ENCODE measurements at places on chromosomes 3 and 15. TPM values are rescaled to one million over a fixed set of nuclear protein-coding genes. Genes with fewer than 3 reads are reported as not detected.

GRCh38 chr3:75260-75659 is 121.3 kb upstream of the CHL1 start:
- no peaks in the 10 kb centered on the region for H3K27me3 ChIP-seq
- no peaks in the 10 kb centered on the region for H3K4me1 ChIP-seq
- no peak overlapping the region for H3K27ac ChIP-seq
- DNase-seq = no peak
- no peak overlapping the region for H3K4me3 ChIP-seq

- no peak overlapping the region for H3K4me3 ChIP-seq
- no peaks in the 10 kb centered on the region for H3K4me1 ChIP-seq
- peaks cover 15% of the 10 kb centered on the region for H3K36me3 ChIP-seq
- peaks cover 2% of the 10 kb centered on the region for H3K27me3 ChIP-seq
- DNase-seq = peak; percentile 66
- no peak overlapping the region for H3K27ac ChIP-seq
These were observed 54.4 kb upstream of the EHHADH start for GRCh38 chr3:185308126-185308754.

DNA sequence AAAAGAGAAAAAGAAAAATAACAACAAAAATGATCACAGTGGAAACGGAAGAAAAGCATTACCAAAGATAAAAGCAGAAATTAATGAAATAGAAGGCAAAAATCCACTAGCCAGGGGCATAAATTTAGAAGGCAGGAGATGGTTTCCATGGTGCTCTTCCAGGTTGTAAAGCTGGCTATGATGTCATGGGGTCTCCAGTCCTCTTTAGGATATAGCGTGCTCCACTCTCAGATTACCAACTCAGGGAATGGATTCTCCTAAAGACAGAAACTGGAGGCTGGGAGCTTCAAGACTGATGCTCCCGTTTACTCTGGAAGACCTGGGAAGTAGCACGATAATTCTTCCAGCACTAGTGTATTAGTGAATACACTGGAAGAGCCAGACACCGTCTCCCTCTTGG is 10.9 kb upstream of the ULK4 start:
- no peaks in the 10 kb centered on the region for H3K4me1 ChIP-seq
- no peak for DNase-seq
- no peaks in the 10 kb centered on the region for H3K36me3 ChIP-seq
- no peak overlapping the region for H3K27ac ChIP-seq
- H3K27me3 ChIP-seq = peaks cover 8% of the 10 kb centered on the region

DNA sequence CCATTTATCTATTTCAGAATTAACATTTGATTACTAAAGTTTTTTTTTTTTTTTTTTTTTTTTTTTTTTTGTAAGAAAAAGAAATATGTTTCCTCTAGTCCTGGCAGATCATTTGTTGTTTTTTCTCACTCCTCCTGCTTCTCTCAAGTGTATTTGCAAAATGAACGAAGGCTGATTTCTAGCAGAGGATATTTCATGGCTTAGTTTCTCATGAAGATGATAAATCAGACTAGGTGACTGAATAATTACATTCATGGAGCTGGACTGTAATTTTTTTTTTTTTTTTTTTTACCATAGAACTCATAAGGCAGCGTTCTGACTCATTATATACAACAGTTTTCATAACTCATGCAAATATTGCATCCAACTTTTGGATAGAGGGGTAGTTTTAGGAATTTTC is 332.5 kb upstream of the SEMA6D start:
- H3K27me3 ChIP-seq = no peaks in the 10 kb centered on the region
- no peak overlapping the region for H3K4me3 ChIP-seq
- H3K4me1 ChIP-seq = no peaks in the 10 kb centered on the region

GRCh38 chr15:88100181-88100580 is 156.4 kb downstream of the NTRK3 start:
- no peak overlapping the region for H3K4me3 ChIP-seq
- no peaks in the 10 kb centered on the region for H3K4me1 ChIP-seq
- H3K36me3 ChIP-seq = no peaks in the 10 kb centered on the region
- DNase-seq = no peak

GRCh38 chr3:71784201-71784913 is 591 bp downstream of the PROK2 start:
- H3K4me1 ChIP-seq = peaks cover 30% of the 10 kb centered on the region
- H3K36me3 ChIP-seq = no peaks in the 10 kb centered on the region
- H3K27ac ChIP-seq = no peak overlapping the region
- peaks cover 56% of the 10 kb centered on the region for H3K27me3 ChIP-seq
- H3K4me3 ChIP-seq = peak overlapping the region; percentile 49

DNA sequence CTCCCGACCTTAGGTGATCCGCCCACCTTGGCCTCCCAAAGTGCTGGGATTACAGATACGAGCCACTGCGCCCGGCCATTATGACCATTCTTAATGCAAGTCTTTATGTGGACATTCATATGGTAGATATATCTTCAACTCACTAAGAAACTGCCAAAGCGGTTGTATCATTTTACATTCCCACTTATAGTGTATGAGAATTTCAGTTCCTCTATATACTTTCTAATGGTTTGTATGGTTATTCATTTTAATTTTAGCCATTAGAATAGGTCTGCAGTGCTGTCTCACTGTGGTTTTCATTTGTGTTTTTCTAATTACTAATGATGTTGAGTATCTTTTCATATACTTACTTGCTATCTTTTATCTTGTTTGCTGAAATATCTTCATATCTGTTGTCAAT is 32.5 kb downstream of the TCF12 start:
- DNase-seq = no peak
- H3K36me3 ChIP-seq = peaks cover 32% of the 10 kb centered on the region
- H3K27me3 ChIP-seq = no peaks in the 10 kb centered on the region
- H3K4me1 ChIP-seq = no peaks in the 10 kb centered on the region

DNA sequence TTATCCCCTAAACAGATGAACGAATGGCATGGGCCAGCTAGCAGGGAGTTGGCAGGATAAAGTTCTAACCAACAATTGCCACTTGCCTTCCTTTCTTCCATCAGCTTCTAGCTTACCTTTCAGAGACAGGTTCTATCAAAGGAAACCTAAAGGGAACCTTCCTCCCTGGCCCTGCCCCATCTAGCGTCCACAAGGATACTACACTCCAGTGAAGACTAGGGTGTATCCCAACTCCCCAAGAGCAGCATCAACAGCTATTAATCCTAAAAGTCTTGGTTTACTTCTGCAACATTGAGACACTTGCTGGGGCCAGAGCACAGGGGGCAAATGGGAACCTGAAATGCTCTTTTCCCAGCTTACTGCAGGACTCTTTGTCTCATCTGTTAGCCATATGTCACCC is 37.0 kb upstream of the TMC3 start:
- H3K4me1 ChIP-seq = peaks cover 9% of the 10 kb centered on the region
- DNase-seq = no peak
- no peak overlapping the region for H3K27ac ChIP-seq
- H3K36me3 ChIP-seq = no peaks in the 10 kb centered on the region
- H3K27me3 ChIP-seq = peaks cover 19% of the 10 kb centered on the region

The GOLGA8S gene
- total RNA-seq = 0.92 TPM

DNA sequence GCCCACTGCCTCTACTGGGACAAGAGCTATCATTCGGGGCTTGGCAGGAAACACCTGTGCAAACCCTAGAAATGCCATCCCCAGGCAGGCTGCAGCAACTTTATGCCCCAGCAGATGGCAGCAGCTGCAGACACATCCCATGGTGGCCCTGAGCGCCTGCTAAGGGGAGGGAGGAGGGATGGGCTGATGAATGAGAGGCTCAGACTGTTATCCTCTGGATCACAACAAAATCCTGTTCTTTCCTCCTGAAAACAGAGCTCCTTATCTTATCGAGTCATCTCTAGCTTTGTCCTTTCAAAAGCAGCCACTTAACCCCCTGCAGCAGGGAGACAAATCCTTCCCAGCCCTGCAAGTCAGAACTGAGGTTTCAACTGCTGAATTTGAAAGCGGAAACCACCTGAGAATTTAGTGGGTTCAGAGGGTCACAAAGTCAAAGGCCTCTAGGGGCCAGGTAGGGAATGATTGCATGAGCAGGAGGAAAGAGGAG is 90.6 kb upstream of the PROK2 start:
- DNase-seq = peak; percentile 83
- H3K4me3 ChIP-seq = no peak overlapping the region
- peaks cover under 1% of the 10 kb centered on the region for H3K27me3 ChIP-seq
- no peaks in the 10 kb centered on the region for H3K36me3 ChIP-seq

GRCh38 chr3:51173518-51174271 is 211.4 kb upstream of the MANF start:
- H3K36me3 ChIP-seq = peaks cover 21% of the 10 kb centered on the region
- no peak for DNase-seq
- H3K4me3 ChIP-seq = no peak overlapping the region
- H3K4me1 ChIP-seq = peaks cover 5% of the 10 kb centered on the region

The SLC51A gene
- total RNA-seq = not detected

The TLR9 gene
- total RNA-seq = 0.52 TPM

The CELSR3 gene
- total RNA-seq = 20.2 TPM

- H3K27ac ChIP-seq = no peak overlapping the region
- no peaks in the 10 kb centered on the region for H3K27me3 ChIP-seq
- H3K4me3 ChIP-seq = no peak overlapping the region
- DNase-seq = no peak
These were observed 93.4 kb downstream of the THRB start for GRCh38 chr3:24401090-24401810.

DNA sequence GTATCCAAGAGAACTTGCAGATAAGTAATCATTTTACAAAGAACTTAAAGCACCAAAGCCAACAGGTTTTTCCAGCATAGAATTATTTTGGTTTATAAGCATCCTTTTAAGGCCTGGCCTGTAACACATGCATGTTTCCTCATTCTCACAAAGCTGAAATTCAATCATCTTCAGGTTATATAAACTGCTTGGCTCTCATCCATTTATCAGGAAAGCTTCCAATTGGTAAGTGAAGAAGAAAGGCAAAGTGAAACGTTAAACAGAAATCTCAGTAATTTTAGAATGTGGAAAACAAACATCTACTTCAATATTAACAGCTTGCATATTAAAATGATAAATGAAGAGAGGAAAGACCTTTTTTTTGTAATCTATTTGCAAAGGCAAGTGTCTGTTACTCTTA is 1.6 kb downstream of the SERP1 start:
- no peaks in the 10 kb centered on the region for H3K27me3 ChIP-seq
- peaks cover 49% of the 10 kb centered on the region for H3K36me3 ChIP-seq
- no peak for DNase-seq
- peaks cover 51% of the 10 kb centered on the region for H3K4me1 ChIP-seq
- peak overlapping the region; percentile 94 for H3K4me3 ChIP-seq
- H3K27ac ChIP-seq = peak overlapping the region; percentile 64

- peaks cover 5% of the 10 kb centered on the region for H3K4me1 ChIP-seq
- no peak overlapping the region for H3K27ac ChIP-seq
- H3K4me3 ChIP-seq = no peak overlapping the region
- peaks cover 41% of the 10 kb centered on the region for H3K27me3 ChIP-seq
- no peak for DNase-seq
- H3K36me3 ChIP-seq = no peaks in the 10 kb centered on the region
These were observed 72.8 kb downstream of the HES1 start for GRCh38 chr3:194208709-194209108.

DNA sequence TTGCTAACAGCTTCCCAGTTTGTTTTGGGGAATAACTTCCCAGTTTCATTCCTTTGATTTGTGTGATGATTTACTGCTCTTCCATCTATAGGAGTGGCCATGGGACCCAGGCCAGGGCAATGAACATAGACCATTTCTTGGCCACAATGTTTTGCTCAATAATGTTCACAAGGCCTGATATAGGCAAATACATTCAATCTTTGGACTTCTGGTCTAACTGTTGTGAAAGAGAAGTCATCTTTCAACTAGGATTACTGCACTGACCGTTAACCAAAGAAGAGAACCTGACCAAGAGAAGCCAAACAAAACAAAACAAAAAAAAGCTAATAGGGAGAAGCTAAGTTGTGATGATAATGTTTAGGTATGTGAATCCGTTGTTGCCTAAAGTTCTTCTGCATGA is 221.8 kb upstream of the SUCLG2 start:
- H3K4me3 ChIP-seq = no peak overlapping the region
- no peaks in the 10 kb centered on the region for H3K4me1 ChIP-seq
- no peaks in the 10 kb centered on the region for H3K36me3 ChIP-seq

GRCh38 chr3:57952208-57952631 is 56.0 kb upstream of the FLNB start:
- no peak overlapping the region for H3K27ac ChIP-seq
- H3K4me3 ChIP-seq = no peak overlapping the region
- no peaks in the 10 kb centered on the region for H3K27me3 ChIP-seq
- H3K36me3 ChIP-seq = no peaks in the 10 kb centered on the region
- no peak for DNase-seq

DNA sequence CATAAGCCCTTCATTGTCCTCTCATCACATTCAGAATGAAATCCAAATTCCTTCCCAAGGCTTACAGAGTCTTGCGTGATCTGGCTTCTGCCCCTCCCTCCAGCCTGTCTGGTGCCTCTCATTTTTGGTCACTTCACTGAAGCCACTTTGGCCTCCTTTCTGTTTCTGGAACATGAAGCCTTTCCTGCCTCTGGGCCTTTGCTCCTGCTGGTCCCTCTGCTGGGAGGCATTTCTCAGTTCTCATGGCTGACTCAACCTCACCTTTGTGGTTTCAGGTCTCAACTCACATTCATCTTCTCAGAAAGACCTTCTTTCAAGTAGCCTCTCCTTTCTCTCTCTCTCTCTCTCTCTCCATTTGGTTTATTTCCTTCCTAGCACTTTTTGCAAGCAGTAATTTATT is 43.9 kb upstream of the BHLHE40 start:
- peak; percentile 52 for DNase-seq
- H3K36me3 ChIP-seq = peaks cover 15% of the 10 kb centered on the region
- H3K4me1 ChIP-seq = peaks cover 28% of the 10 kb centered on the region

DNA sequence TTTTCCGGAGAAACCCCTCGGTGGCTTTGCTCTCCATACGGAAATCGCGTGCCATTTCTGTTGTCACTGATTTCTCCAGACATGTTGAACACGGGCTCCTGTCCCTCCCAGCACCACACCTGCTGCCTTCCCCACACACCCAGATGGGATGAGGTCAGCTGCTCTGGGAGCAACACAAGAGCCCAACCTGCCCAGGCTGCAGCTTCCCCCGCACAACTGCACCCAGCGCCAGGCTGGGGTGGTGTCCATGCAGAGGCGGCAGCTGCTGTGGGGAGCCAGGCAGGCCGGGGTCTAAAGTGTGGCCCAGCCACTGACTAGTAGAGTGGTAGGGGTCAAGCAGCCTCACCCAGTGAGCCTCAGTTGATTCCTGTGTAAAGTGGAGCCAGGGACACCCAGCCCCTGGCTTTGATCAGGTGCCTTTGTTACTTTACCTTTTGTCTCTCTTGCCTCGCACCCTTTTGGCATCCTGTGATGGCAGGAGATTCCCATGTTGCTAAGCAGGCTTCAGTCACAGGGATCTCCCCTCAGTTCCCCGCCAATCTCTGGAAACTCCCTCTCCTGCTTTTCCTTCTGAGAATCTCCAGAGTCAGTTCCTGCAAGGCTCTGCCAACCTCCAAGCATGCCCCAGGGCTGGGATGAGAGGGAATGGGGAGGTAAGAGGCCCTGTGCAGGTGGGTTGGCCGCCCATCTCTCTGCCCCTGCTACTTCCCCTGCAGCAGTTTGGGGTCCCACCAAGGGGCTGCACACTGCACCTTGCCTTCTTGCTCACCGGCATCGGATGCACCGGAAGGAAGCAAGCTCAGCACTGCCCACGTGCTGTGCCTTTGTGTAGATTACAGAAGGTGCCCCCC is 91.8 kb upstream of the ALDH1A3 start:
- H3K36me3 ChIP-seq = no peaks in the 10 kb centered on the region
- H3K27me3 ChIP-seq = no peaks in the 10 kb centered on the region
- no peaks in the 10 kb centered on the region for H3K4me1 ChIP-seq

GRCh38 chr15:59691194-59691805 is 2.2 kb upstream of the BNIP2 start:
- H3K36me3 ChIP-seq = peaks cover 11% of the 10 kb centered on the region
- H3K4me3 ChIP-seq = peak overlapping the region; percentile 27
- H3K27me3 ChIP-seq = no peaks in the 10 kb centered on the region
- peak overlapping the region; percentile 35 for H3K27ac ChIP-seq
